Ovary (tissue), 10 donors: ENCODE measurements at places on chromosomes 5 and 9.

DNA sequence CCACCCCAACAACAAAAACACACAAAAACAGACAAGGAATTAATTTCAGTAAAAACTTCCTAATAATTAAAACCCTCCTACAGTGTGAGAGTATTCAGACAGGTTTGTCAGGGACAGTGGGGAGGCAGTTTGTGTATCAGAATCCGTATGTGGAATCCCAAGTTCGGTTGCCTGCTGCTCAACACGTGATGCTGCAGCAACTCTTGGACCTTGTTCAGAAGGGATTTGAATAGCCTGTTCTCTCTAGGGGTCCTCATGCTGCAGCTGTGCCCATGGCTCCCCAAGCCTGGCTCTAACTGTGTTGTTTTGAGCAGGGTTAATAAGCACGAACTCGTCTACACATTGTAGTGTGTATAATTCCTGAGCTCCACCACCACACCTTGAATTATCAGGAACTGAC lies 28.7 kb downstream of the TLE4 start:
- no peak overlapping the region for H3K4me3 ChIP-seq
- no peaks in the 10 kb centered on the region for H3K36me3 ChIP-seq
- H3K27ac ChIP-seq: no peak overlapping the region
- no peak for DNase-seq
- H3K27me3 ChIP-seq: no peaks in the 10 kb centered on the region

DNA sequence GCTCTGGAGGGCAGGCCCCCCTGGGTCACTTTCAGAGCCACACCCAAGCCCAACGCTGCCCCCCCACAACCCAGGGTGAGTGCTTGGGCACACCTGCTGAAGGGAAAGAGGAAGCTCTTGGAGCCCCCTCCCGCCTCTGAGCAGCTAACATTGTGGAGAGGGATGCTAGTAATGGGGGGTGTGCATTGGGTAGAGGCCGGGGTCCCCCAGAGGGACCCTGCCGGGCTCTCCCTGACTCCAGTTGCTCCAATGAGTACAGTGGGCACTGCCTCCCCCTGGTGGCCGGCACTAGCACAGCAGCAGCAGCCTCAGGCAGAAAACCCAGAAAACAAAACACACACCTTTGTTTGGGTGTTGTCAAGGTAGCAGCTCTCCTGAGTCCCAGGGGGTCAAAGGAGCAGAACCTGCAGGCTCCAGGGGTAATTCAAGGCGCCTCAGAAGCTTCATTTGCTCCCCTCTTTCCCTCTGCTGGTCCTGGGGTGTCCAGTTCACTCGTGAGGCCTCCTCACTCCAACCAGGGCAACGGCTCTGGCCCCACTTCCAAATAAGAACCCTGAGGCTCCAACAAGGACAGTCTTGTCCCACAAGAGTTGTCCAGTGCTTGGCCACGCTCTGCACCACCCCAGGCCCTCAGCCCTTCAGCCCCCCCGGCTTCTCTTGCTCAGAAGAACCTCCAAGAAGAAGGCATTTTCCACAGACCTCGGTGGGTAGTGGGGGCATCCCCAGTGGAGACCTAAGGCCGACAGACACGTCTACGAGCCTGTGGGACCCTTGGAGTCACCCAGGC lies 16.1 kb downstream of the GBGT1 start:
- DNase-seq: peak; percentile 84
- peak overlapping the region; percentile 65 for H3K4me3 ChIP-seq
- H3K27me3 ChIP-seq: no peaks in the 10 kb centered on the region
- H3K27ac ChIP-seq: peak overlapping the region; percentile 84
- H3K4me1 ChIP-seq: peaks cover 11% of the 10 kb centered on the region
- H3K36me3 ChIP-seq: no peaks in the 10 kb centered on the region

DNA sequence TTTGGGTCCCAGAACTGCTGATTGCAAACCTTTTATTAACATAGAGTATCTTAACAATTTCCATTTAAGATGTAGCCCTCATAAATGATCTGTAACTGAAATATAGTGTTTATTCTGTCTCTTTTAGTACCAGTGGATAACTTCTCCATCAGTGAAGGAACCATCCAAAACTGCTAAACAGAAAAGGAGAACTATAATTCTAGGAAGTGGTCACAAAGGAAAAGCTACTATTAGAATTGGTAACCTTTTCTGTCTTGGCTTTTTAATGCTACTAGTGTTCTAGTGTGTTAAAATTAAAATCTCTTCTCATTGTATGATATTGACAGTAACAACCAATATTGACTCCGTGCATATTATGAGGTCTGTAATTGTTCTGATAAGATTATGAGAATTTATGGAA lies 12.8 kb downstream of the CEP78 start:
- no peaks in the 10 kb centered on the region for H3K4me1 ChIP-seq
- no peak overlapping the region for H3K4me3 ChIP-seq

DNA sequence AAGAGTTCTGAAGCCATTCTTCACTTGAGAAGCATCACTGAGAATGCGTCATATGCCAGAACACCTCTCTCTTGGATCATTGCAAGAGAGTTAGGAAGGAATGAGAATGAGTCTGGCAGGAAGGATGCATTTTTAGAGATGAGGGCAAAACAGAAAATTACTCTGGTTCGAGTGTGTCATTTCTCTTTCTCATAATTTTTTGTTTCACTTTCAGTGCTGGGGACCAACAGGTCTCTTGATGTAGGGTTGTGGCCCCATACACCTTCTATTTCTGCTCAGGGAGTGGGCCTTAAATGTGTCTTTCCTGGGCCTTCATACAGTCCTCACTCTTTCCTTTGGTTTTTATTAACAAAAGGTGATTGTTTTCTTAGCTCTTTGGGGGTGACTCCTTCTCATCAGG lies 302.4 kb downstream of the NR3C1 start:
- H3K4me3 ChIP-seq: no peak overlapping the region
- no peaks in the 10 kb centered on the region for H3K4me1 ChIP-seq
- DNase-seq: no peak
- H3K27me3 ChIP-seq: no peaks in the 10 kb centered on the region
- H3K27ac ChIP-seq: no peak overlapping the region

- no peaks in the 10 kb centered on the region for H3K36me3 ChIP-seq
- DNase-seq: no peak
- no peaks in the 10 kb centered on the region for H3K27me3 ChIP-seq
These were observed 638.0 kb downstream of the IRX1 start for GRCh38 chr5:4233671-4234070.

DNA sequence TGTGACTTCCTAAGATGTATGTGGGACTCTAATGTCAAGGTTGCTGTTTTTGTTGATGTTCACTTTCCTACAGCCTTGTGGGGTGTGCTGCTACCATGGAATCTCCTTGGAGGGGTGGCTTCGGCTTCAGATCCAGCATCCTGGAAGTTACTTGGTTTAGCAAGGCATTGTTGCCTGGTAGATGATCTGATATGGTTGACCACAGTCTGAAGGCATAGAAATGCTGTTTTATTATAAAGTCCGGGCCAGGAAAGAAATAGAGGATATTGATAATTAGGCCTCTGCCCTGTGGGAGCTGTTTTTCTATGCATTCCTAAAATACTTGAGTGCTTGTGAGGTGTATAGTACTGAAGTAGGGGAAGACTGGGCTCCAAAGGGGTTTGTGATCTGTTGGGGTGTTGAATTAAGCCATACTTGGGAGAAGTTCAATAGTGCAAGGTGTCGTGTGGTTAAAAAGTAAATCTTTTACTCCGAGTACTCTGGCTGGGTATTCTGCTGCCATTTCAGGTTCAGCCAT lies 27.3 kb upstream of the CREBRF start:
- no peak overlapping the region for H3K27ac ChIP-seq
- H3K27me3 ChIP-seq: no peaks in the 10 kb centered on the region
- H3K4me1 ChIP-seq: peaks cover 8% of the 10 kb centered on the region
- no peak overlapping the region for H3K4me3 ChIP-seq

DNA sequence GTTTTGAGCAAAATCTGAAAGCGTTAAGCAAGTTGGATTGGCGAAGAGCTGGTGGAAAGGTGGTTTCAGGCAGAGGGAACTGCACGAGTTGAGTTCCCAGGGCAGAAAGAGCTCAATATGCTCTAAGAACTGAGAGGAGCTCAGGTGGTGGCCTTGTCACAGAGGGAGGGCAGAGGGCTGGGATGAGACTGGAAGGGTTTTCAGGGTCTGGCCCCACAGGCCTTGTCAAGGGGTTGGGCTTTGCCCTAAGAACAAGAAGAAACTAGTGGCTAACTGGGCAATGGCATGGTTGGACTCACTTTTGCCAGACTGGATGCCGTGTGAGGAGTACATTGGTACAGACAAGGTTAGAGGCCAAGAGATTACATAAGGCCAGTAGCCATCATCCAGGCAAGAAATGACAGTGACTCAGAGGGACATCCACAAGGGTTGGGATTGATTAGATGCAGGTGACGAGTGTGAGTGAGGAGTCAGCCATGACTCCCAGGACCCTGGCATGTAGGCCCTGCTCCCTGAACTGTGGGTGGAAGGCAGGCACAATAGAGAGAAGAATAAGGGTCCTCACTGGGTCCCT lies 75.1 kb upstream of the SMIM23 start:
- no peak for DNase-seq
- H3K4me1 ChIP-seq: no peaks in the 10 kb centered on the region
- no peaks in the 10 kb centered on the region for H3K36me3 ChIP-seq

GRCh38 chr9:137298401-137299202 lies 3.5 kb downstream of the NRARP start:
- H3K27me3 ChIP-seq: peaks cover 8% of the 10 kb centered on the region
- no peak overlapping the region for H3K4me3 ChIP-seq
- peak; percentile 31 for DNase-seq
- H3K36me3 ChIP-seq: no peaks in the 10 kb centered on the region
- H3K27ac ChIP-seq: no peak overlapping the region
- H3K4me1 ChIP-seq: peaks cover 9% of the 10 kb centered on the region
